Fibroblast of skin of scalp (primary cell): ENCODE measurements at places on chromosomes 16 and 17.

- no peak for DNase-seq
These were observed 69.1 kb upstream of the PMFBP1 start for GRCh38 chr16:72241008-72241407.

GRCh38 chr17:29165800-29166506 lies 14.2 kb downstream of the MYO18A start:
- DNase-seq: no peak

DNA sequence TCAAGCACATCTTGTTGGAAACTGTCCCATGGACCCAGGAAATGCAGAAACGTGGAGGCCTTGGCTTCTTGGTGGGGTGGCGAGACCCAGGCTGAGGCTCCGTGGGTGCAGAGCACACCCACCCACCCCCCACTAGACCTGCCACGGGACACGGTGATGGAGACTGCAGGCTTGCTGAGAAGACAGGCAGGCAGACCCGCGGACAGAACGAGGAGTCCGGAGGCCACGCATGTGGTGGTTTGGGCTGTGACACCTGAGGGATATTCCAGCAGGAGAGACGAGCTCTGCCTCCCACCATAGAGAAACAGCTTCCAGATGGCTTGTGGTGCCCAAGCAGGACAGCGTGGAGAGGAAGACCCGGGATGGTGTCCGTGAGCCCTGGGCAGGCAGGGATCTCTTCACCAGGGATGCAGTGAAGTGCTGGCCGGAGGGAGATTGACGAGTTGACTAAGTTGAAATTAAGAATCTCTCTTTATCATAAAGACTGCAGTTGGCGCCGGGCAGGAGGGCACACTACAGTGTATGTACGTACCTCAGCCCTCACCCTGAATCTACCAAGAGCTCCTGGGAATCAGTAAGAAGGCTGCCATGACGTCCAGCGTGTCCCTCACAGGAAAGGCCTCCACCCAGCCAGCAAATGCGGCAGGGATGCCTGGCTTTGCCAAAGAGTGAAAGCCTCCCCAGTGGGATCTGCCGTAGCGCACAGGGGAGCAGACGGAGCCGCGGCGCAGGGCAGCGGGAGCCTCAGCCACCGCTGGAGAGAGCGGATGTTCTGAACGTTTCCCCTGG lies 8.2 kb downstream of the UBE2I start:
- no peak for DNase-seq

DNA sequence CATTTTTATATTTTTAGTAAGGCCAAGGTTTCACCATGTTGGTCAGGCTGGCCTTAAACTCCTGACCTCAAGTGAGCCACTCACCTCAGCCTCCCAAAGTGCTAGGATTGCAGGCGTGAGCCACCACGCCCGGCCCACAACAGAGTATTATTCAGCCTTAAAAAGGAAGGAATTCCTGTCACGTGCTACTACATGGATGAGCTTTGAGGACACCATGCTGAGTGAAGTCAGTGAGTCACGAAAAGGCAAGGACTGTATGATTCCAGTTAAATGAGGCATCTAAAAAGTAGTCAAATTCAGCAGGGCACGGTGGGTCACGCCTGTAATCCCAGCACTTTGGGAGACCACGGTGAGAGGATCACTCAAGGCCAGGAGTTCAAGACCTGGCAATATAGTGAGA lies 9.7 kb downstream of the CSF3 start:
- DNase-seq: peak; percentile 56

DNA sequence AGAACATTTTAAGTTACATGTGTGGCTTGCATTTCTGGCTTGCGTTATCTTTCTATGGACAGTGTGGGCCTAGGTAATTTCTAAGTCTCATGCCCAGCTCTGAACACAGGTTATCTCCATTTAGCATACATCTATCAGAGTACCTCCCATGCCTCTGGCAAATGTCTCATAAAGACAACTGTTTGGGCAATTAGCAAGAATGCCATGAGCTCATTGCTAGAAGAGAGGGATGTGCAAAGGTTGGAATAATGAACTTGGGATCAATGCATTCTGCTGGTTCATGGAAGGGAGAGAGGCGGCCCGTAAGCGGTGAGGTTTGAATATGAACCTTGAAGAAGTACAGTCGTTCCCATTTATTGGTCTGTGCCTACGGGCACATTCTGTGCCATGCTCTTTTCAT lies 14.4 kb downstream of the SYT17 start:
- DNase-seq: no peak

DNA sequence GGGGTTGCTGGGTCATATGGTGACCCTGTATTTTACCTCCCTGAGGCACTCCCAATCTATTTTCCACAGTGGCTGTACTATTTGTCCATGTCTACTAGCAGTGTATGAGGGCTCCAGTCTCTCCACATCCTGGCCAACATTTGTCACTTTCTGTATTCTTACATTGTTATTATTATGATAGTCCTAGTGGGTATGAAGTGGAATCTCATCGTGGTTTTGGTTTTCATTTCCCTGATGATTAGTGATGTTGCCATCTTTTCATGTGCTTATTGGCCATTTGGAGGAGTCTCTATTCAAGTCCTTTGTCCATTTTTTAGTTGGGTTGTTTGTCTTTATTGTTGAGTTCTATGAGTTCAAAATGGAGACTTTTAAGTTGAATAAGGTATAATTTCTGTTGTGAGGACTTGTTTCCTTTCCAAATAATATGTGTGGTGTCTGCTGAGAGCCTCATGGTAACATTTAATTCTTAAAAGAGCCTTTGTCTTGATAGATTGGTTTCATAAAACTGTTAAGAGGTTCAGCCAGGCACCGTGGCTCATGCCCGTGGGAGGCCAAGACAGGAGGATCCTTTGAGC lies 108.2 kb downstream of the RPTOR start:
- DNase-seq: peak; percentile 53

DNA sequence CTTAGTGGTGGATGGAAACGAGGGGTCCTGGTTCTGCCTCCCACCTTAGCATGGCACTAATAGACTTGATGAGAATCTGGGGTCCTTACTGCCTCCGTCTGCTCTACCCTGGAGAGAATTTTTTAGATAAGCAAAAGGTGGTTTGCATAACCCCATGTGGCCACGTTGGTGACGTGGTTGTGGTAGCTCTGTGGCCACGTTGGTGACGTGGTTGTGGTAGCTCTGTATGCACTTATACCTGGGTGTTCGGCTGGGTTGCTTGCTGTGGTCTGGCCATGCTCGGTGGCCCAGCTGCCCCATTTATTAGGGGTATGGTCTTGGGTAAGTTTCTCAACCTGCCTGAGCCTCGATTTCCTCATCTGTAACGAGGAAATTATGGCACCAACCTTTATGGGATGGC lies 13.0 kb downstream of the SPIRE2 start:
- no peak for DNase-seq

- peak; percentile 33 for DNase-seq
These were observed 15.8 kb downstream of the MEOX1 start for GRCh38 chr17:43645765-43646481.

DNA sequence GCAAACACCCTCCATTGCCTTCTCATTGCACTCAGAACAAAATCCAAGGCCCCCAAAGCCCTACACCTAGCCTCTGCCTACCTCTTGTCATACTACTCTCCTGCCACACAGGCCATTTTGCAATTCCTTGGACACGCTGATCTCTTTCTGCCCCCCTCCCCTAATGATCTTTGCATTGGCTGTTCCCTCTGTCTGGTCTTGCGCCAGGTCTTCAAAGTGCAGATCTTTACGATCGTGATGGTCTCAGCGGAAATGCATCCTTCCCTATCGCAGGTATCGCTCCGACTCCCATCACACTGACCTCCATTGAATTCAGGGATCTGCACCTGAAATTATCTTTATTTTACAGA lies 777 bp upstream of the MOSMO start:
- no peak for DNase-seq

DNA sequence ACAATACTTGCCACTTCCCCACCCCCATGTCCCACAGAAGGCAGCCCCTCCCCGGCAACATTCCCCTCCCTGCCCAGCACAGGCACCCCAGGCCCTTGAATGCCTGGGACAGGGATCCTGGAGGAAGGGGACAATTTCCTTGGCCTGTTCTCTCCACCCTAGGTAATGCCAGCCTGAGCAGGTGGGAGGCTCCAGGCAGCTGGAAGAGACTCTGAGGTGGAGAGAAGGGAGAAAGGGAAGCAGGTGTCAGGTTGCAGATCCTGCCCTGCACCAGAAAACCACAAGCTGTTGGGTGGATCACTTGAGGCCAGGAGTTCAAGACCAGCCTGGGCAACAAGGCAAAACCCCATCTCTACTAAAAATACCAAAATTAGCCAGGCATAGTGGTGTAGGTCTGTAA lies 8.9 kb downstream of the MPP2 start:
- no peak for DNase-seq

GRCh38 chr17:60863892-60864707 lies 186.4 kb downstream of the BCAS3 start:
- DNase-seq: peak; percentile 44

DNA sequence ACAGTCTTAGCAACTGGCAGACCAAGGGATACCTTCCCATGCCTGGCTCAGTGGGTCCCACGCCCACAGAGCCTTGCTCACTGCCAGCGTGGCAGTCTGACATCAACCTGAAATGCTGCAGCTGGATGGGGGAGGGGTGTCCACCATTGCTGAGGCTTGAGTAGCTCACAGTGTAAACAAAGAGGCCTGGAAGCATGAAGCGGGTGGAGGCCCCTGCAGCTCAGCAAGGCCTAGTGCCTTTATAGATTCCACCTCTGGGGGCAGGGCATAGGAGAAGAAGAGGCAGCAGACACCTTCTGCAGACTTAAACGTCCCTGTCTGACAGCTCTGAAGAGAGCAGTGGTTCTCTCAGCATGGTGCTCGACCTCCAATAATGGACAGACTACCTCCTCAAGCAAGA lies 263.2 kb downstream of the KIF2B start:
- DNase-seq: no peak

- no peak for DNase-seq
These were observed 302 bp downstream of the LITAF start for GRCh38 chr16:11586378-11586855.

GRCh38 chr17:58569196-58569595 lies 54.8 kb upstream of the MTMR4 start:
- DNase-seq: no peak

GRCh38 chr17:31050948-31051347 lies 43.8 kb upstream of the NF1 start:
- DNase-seq: no peak

GRCh38 chr16:66287416-66287815 lies 79.1 kb upstream of the CDH5 start:
- no peak for DNase-seq

- no peak for DNase-seq
These were observed 21.9 kb upstream of the ZC3H18 start for GRCh38 chr16:88548131-88548874.

DNA sequence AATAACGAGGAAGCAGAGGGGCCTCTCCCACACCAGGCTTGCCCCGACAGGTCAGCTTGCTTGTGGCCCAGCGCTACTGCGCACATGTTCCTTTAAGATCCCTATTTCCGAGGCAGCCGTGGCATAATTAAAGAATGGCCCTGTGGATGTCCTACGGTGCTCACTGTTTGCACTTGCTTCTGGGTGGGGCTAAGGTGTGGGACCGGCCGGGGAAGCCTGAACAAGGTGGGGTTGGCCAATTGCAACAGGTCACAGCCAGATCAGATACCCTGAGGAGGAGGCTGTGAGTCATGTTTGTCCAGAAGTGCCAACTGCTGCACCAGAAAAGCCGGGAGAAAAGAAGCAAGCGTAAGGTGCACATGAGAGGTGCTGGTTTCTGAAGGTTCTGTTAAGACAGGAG lies 158.5 kb upstream of the CACNG5 start:
- DNase-seq: no peak

- no peak for DNase-seq
These were observed 1.8 kb upstream of the TENT4B start for GRCh38 chr16:50151322-50151721.

DNA sequence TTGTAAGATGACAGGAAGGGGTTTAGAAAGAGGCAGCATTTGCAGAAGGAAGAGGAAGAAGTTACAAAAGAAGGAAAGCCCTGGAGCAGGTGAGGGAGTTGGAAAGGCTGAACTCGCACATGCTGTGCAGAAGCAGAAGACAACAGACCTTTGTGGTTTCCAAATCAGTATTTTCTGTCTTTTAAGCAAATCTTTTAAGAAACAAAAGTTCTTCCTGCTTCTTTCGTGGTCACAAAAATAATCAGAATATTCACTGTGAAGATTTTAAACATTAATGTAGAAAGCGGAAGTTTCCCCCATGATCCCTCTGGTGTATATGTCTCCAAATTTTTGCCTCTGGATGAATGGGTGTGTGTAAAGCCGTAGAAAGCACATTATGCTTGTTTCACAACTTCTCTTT lies 25.8 kb downstream of the ZNRF1 start:
- no peak for DNase-seq

DNA sequence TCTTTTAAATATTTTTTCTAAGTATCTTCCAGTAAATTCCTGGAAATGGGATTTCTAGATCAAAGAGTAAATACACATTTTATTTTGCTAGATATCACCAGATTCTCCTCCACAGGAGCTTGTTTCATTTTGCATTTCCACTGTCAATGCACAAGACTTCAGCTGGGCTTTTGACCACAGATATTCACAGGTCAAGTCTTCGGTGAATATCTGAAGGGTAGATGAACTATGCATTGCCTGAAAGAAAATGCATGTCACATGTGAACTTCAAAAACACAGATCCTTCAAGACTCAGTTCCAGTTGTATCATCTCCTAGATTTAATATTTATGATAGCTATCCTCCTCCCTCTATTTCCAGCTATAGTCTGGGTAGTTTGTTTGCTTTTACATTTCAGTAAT lies 963.6 kb upstream of the GOT2 start:
- DNase-seq: peak; percentile 15

GRCh38 chr17:8679126-8679525 lies 48.6 kb upstream of the MYH10 start:
- DNase-seq: no peak

DNA sequence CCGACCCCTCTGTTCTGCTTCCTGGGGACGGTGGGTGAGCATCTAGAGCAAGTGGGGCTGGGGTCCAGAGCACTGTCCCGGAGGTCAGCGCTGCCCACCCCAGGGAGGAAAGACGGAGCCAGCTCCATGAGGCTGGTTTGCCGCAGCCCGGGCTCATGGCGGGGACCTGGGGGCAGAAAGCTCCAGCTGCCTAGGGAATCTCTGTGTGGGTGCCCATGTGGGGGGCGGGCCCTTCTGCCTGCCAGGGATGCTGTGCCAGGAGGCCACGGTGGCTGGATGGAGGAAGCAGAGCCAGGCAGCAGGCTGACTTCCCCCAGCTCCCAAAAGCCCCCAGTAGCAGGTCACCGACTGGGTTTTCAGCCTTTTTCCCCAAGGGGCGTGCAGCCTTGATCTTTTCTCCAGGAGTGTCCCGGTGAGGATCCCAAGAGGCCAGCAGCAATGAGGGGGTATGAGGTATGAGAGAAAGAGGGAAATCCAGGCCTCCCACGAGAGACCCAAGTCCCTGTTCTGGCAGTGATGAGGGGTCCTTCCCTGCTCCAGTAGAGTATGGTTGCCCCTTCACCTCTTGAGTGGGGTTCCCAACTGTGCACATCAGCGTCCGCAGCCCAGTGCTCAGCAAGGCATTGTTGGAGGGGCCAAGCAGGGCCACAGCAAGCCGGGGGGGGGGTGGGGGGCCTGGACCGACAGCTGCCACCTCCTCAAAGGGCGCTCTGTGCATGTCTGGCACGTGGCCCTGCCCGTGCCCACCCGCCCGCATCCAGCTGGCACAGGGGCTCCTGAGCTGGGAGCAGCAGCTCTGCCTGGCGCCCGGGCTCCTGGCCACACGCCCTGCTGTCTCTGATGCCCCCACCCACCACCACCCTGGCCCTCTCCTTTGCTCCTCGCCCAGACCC lies 15.6 kb upstream of the BCAR1 start:
- DNase-seq: no peak
